Large intestine (tissue), 12 donors: ENCODE measurements at places on chromosomes 1 and 21. TPM values are rescaled to one million over a fixed set of nuclear protein-coding genes. Genes with fewer than 3 reads are reported as not detected.

- peaks cover 33% of the 10 kb centered on the region for H3K36me3 ChIP-seq
- H3K4me3 ChIP-seq, result no peak overlapping the region
- no peak overlapping the region for H3K27ac ChIP-seq
- H3K4me1 ChIP-seq, result peaks cover 38% of the 10 kb centered on the region
These were observed 4.9 kb downstream of the TOMM40L start for GRCh38 chr1:161230762-161231161.

DNA sequence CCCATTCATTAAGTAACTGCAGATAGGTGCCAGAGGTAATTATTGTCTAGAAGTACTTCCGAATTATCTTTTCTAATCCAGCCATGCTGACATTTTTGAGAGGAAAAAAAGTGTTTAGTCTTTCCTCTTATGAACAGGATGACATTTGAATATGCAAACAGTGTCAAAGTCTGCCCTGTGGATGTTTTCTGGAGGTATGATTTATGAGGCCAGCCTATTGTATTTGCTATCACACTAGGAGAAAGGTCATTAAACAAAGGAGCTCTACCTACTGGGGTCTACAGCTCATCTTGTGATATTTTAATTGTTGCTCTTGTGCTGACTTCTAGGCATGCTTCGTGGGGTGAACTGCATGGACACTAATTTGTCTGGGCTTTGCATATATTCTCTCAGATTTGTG is 559.7 kb upstream of the CAMK1G start:
- no peak overlapping the region for H3K4me3 ChIP-seq
- no peaks in the 10 kb centered on the region for H3K36me3 ChIP-seq
- no peak overlapping the region for H3K27ac ChIP-seq

GRCh38 chr1:55534565-55535121 is 319.5 kb upstream of the USP24 start:
- H3K36me3 ChIP-seq, result no peaks in the 10 kb centered on the region
- no peak overlapping the region for H3K27ac ChIP-seq
- H3K4me1 ChIP-seq, result peaks cover 10% of the 10 kb centered on the region
- no peak overlapping the region for H3K4me3 ChIP-seq

DNA sequence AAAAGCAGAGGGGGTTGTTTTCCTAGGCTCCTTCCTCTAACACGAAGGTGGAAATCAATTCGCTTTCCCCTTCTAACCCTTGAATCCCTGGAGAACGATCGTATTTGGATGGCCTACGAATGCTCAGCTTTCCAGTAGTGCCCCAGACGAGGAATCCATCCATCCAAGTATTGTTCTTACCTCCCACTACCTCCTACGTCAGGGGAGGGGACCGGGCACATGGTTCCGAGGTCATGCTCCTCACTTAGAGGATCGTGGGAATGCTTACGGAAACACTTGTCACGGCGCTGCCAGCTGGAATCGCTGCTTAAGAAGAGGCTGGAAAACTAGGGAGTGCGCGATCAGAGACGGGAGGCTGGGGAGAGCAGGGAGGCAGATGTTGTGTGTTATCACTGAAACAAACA is 47.4 kb downstream of the CAPZB start:
- H3K27ac ChIP-seq, result peak overlapping the region; percentile 39
- H3K36me3 ChIP-seq, result peaks cover 15% of the 10 kb centered on the region
- H3K4me1 ChIP-seq, result peaks cover 41% of the 10 kb centered on the region
- no peak overlapping the region for H3K4me3 ChIP-seq
- DNase-seq, result peak; percentile 55

DNA sequence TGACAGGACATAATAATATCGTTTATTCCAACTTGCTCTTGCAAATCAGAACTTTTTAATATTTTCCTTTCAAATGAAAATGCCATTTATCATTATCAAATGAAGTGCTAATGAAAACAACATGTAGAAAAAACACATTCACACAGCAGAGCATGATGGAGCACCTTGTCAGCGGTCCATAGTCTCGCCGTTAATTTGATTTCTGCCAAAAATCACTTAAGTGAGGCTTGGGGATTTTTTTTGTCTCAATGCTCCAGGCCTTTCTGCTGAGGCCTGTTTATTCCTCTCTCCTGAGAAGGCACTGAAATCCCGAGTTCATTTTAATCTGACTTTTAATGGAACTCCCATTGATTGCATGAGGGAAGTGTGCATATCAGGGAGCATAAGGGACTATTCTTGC is 122.5 kb downstream of the ELAVL4 start:
- H3K27me3 ChIP-seq, result no peaks in the 10 kb centered on the region
- no peak for DNase-seq
- H3K4me1 ChIP-seq, result no peaks in the 10 kb centered on the region
- no peaks in the 10 kb centered on the region for H3K36me3 ChIP-seq
- no peak overlapping the region for H3K27ac ChIP-seq

GRCh38 chr21:35652872-35653271 is 407.5 kb downstream of the SETD4 start:
- H3K27me3 ChIP-seq, result no peaks in the 10 kb centered on the region
- no peak overlapping the region for H3K4me3 ChIP-seq
- no peak overlapping the region for H3K27ac ChIP-seq
- no peaks in the 10 kb centered on the region for H3K4me1 ChIP-seq
- no peaks in the 10 kb centered on the region for H3K36me3 ChIP-seq
- no peak for DNase-seq

GRCh38 chr1:153397051-153397923 is 6.4 kb upstream of the S100A8 start:
- H3K4me3 ChIP-seq, result no peak overlapping the region
- no peaks in the 10 kb centered on the region for H3K4me1 ChIP-seq
- no peaks in the 10 kb centered on the region for H3K36me3 ChIP-seq

DNA sequence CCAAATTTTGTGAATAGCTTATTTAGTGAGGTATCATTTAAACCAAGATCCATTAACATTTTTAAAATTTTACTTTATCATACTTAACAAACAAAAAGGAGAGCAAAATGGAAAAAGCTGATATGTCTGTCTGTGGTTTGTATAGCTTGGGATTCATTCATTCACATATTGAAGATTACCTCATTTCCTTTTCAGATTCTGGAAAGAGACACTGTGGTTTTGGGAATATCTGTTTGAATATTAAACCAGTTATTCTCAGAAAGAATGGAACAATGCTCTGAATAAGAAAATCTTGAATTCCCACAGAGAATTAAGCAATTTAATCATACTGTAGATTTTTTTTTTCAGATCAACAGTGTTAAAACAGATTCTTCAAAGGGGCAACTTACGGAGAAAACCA is 93.8 kb upstream of the PRDX6 start:
- H3K4me1 ChIP-seq, result no peaks in the 10 kb centered on the region
- H3K36me3 ChIP-seq, result no peaks in the 10 kb centered on the region
- H3K27ac ChIP-seq, result no peak overlapping the region
- no peak overlapping the region for H3K4me3 ChIP-seq
- no peaks in the 10 kb centered on the region for H3K27me3 ChIP-seq

- no peak overlapping the region for H3K27ac ChIP-seq
- no peak for DNase-seq
- no peak overlapping the region for H3K4me3 ChIP-seq
- no peaks in the 10 kb centered on the region for H3K4me1 ChIP-seq
- H3K36me3 ChIP-seq, result peaks cover 38% of the 10 kb centered on the region
These were observed 28.8 kb downstream of the TAF5L start for GRCh38 chr1:229596925-229597699.

DNA sequence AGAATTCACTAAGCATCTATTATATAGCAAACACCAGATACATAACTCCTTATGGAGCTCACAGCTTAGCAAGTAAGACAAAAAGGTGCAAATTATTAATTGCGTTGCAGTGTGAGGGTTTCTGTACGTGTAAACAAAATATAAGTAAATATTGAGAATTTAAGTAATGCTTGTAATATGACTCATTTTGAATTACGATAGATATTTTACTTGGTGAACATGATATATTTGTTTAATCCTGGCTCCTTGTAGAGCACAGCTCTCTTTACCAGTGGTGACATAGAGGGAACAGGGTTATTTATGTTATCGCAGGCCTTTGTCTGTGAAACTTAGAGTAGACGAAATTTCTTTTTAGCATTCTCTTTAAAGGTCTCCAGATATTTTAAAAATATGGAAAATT is 36.4 kb downstream of the LYPLAL1 start:
- no peaks in the 10 kb centered on the region for H3K27me3 ChIP-seq
- H3K36me3 ChIP-seq, result no peaks in the 10 kb centered on the region
- H3K4me1 ChIP-seq, result no peaks in the 10 kb centered on the region
- no peak overlapping the region for H3K27ac ChIP-seq
- H3K4me3 ChIP-seq, result no peak overlapping the region

- H3K4me3 ChIP-seq, result no peak overlapping the region
- peaks cover 57% of the 10 kb centered on the region for H3K27me3 ChIP-seq
- no peak overlapping the region for H3K27ac ChIP-seq
- H3K4me1 ChIP-seq, result no peaks in the 10 kb centered on the region
These were observed 94.0 kb upstream of the FMN2 start for GRCh38 chr1:239997515-239998311.

GRCh38 chr1:206680279-206680678 is 4.4 kb upstream of the MAPKAPK2 start:
- DNase-seq, result no peak
- peaks cover 39% of the 10 kb centered on the region for H3K4me1 ChIP-seq
- no peaks in the 10 kb centered on the region for H3K27me3 ChIP-seq

DNA sequence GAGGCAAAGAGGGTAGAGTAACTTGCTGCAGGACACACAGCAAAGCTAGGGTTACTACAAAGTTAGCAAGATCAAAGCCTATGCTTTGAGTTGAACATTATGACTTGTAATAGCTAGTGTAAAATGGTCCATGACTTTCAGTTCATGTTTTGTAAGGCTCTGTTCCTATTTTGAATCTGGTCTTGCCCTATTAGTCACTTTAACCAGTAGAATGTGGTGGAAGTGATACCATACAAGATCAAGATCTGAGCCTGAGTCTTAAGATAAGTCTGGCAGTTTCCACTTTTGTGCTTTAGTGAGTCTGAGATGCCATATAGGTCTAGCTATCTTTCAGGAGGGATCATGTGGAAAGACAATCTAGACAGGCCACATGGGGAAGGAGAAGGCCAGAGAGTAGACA is 282.1 kb upstream of the BRINP3 start:
- no peaks in the 10 kb centered on the region for H3K27me3 ChIP-seq
- DNase-seq, result no peak
- no peak overlapping the region for H3K4me3 ChIP-seq
- H3K4me1 ChIP-seq, result no peaks in the 10 kb centered on the region

DNA sequence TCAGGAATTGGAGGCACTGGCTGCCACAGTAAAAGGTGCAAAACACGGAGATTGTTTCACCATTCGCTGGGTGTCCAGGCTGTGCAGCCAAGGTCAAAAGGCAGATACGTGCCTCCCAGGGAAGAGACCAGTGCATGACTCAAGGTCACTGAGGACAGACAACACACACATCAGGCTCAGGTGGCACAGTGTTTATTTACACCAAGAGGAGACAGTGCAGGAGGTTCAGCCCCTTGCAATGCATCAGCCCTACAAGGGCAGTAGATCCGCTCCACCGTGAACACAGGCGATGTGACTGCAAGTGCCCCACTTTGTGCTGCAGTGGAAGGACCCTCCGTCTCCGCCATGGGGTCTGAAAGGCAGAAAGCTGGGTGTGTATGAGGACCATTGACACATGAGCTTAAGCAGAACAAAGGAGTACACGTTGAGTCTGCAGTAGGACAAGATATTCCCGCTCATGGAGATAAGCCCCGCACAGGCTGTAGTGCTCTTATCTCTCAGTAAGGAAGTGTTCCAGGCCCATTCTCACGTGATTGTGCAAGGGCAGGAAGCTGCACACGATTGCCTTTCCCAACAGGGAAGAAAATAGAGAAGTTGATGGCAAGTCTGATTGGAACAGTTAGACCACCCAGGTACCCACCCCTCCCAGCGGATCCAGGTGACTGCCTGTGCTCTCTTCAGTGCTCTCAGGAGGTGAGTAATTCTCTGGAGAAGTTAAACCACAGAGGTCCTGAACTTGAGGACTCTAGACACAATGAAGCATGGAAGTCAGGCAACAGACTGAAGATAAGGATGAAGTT is 37.5 kb upstream of the QSOX1 start:
- peak; percentile 31 for DNase-seq
- H3K4me3 ChIP-seq, result no peak overlapping the region
- peaks cover 7% of the 10 kb centered on the region for H3K36me3 ChIP-seq
- no peak overlapping the region for H3K27ac ChIP-seq
- H3K4me1 ChIP-seq, result no peaks in the 10 kb centered on the region

GRCh38 chr21:46255758-46256337 is 27.3 kb upstream of the LSS start:
- H3K4me3 ChIP-seq, result no peak overlapping the region
- no peak overlapping the region for H3K27ac ChIP-seq
- no peak for DNase-seq
- H3K36me3 ChIP-seq, result peaks cover 79% of the 10 kb centered on the region

GRCh38 chr1:10607228-10607627 is 132.5 kb downstream of the PEX14 start:
- H3K27me3 ChIP-seq, result no peaks in the 10 kb centered on the region
- DNase-seq, result no peak
- peaks cover 7% of the 10 kb centered on the region for H3K36me3 ChIP-seq
- H3K27ac ChIP-seq, result no peak overlapping the region
- H3K4me3 ChIP-seq, result no peak overlapping the region

DNA sequence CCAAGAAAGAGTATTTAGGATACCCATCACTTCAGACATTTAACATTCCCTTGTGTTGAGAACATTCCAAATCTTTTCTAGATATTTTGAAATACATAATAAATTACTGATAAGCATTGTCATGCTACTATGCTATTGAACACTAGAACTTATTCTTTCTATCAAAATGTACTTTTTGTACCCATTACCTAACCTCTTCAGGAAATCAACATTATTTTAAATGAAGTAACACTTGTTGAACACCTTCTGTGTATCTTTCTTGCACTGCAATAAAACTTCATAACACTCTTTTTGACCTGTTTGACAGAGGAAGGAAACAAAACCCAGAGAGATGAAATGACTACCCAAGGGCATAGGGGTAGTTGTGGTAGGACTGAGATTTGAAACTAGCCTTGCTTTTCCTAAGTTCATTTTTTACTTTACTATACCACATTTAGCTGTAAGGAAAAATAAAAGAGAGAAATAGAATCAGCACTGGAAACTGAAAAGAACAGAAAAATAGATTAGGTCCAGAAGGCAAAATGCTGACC is 99.4 kb downstream of the UCHL5 start:
- H3K36me3 ChIP-seq, result no peaks in the 10 kb centered on the region
- DNase-seq, result no peak
- no peak overlapping the region for H3K27ac ChIP-seq
- no peak overlapping the region for H3K4me3 ChIP-seq

- H3K4me1 ChIP-seq, result peaks cover 7% of the 10 kb centered on the region
- H3K27ac ChIP-seq, result no peak overlapping the region
- H3K4me3 ChIP-seq, result no peak overlapping the region
- H3K27me3 ChIP-seq, result no peaks in the 10 kb centered on the region
- no peak for DNase-seq
These were observed 93.2 kb downstream of the STUM start for GRCh38 chr1:226641671-226642231.

GRCh38 chr21:39576518-39577128 is 36.1 kb upstream of the B3GALT5 start:
- H3K36me3 ChIP-seq, result no peaks in the 10 kb centered on the region
- H3K4me1 ChIP-seq, result peaks cover 4% of the 10 kb centered on the region
- no peak overlapping the region for H3K4me3 ChIP-seq
- no peak for DNase-seq

- no peak for DNase-seq
- H3K4me1 ChIP-seq, result no peaks in the 10 kb centered on the region
- H3K36me3 ChIP-seq, result no peaks in the 10 kb centered on the region
- H3K27me3 ChIP-seq, result peaks cover 6% of the 10 kb centered on the region
These were observed 1.7 kb downstream of the S100B start for GRCh38 chr21:46603228-46603627.

The OLFML3 gene
- polyA plus RNA-seq, result 54.9 TPM

The SLC30A2 gene
- polyA plus RNA-seq, result 24.9 TPM

The TRIM17 gene
- 1.3 TPM for polyA plus RNA-seq

The LRRC8B gene
- 10.2 TPM for polyA plus RNA-seq

The RAD54L gene
- 6.6 TPM for polyA plus RNA-seq

The PLCH2 gene
- 5.0 TPM for polyA plus RNA-seq

The CATSPERE gene
- polyA plus RNA-seq, result 1.2 TPM

The CD34 gene
- polyA plus RNA-seq, result 33.1 TPM

The DNAJC6 gene
- polyA plus RNA-seq, result 8.6 TPM

The TNFAIP8L2 gene
- polyA plus RNA-seq, result 5.0 TPM
